NCI-H510A treated with DMSO at 0.1 percent for 48 hours (cell line): ENCODE measurements at places on chromosomes 4 and X.

GRCh38 chr4:122170775-122171174 lies 18.6 kb downstream of the BLTP1 start:
- DNase-seq = no peak

- DNase-seq = no peak
Measured at GRCh38 chr4:75686346-75686745, 13.1 kb upstream of the G3BP2 start.

DNA sequence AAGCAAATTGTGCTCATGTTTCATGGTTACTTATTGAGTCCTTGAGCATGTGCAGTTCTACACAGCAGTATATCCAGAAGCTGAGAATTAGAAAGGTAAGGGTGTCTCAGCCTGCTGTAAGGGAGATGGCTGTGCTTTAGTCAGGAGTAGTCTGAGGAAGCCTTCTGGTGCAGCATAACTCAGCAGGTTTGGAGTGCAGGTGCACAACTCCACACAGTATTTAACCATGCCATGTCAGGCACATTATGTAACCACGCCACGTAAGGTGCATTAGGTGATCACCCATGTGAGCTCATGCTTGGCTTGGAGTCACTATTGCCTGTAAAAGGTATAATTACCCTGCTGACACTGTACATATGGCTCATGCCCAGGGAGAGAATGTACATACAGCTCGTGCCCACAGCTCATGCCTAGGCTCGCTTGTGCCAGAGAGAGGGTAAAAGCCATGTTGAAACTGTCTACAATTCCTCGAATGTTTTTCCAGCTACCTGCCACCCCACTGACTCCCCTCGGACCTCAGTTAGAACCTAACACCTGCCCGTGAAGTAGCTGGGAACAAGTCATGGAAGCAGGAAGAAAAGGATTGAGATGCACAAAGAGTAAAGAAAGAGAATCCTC lies 37.8 kb downstream of the UCHL1 start:
- no peak for DNase-seq

DNA sequence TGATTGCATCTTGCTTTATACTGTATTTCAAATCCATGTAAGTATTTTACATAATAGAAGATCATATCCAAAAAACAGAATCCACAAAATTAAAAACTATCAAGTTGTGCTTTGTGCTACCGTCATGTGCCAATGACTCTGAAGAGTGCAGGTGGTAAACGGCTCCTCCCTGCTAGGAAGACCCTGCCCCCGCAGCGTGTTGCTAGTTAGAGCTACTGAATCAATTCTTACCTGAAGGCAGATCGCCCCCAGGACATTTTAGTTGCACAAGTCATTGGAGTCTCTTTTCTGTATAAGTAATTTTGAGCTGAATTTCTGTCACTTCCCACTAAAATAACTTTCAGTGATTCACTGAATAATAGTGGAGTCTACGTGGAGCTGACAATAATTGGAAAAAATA lies 599.5 kb upstream of the ZFP42 start:
- no peak for DNase-seq

- DNase-seq = no peak
Measured at GRCh38 chr4:144633215-144633614, 12.7 kb upstream of the HHIP start.

- DNase-seq = no peak
Measured at GRCh38 chr4:8396762-8397406, 43.6 kb downstream of the ACOX3 start.

- no peak for DNase-seq
Measured at GRCh38 chr4:20474119-20474518, 222.4 kb downstream of the SLIT2 start.

DNA sequence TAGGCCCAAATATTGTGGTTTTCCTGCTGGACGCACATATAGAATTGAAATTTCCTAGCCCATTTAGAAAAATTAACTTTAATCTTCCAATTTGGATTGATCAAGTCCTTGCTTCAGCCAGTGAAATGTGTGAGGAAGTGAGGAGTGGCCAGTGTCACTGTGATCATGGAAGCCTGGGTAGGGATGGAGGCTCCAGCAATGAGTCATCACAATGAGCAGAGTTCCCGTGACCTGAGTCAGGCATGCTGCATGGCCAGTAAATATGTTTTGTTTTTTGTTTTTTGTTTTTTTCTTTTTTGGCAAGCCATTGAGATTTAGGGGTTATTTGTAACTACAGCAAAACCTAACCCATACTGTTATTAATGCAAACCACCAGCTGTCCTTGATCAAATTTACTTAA lies 52.1 kb downstream of the IDS start:
- DNase-seq = no peak

GRCh38 chrX:10103023-10103422 lies 53.8 kb upstream of the CLCN4 start:
- no peak for DNase-seq

DNA sequence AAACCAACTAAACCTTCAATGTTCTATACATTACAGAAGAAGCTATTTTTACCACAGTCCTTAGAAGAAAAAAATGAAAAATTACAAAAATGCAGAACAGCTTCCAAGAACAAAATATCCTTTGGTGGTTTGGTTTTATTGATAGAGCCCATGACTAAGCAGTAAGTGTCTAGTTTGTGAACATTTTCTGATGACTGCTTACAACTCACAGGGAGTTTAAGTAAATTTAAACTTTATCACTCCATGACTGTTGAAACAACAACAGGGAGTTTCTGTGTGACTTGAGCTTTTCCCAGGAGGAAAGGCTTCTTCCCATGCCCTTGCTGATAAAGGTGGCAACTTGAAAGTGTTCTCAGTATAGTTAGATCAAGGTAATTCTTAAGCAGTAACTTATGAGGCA lies 2.9 kb downstream of the PF4 start:
- no peak for DNase-seq

- DNase-seq = no peak
Measured at GRCh38 chr4:37872310-37872988, 18.4 kb upstream of the TBC1D1 start.

DNA sequence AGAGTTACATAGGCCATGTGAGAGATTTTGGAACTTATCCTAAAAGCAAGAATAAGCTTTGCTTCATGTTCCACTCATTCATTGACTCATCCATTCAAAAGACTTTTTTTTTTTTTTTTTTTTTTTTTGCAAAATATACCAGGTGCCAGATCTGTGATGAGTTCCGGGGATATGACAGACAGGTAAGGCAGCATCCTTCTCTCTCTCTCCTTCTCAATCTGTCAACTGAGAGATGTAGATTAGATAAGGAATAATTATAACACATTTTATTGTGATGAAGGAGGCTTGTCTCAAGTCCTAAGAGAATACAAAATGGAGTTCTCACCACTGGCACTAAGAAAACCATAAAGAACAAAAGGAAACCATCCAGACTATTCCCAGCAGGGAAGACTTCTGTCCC lies 190.2 kb upstream of the CPEB2 start:
- DNase-seq = no peak

GRCh38 chrX:44873415-44874276 lies 658 bp downstream of the KDM6A start:
- peak; percentile 3 for DNase-seq

DNA sequence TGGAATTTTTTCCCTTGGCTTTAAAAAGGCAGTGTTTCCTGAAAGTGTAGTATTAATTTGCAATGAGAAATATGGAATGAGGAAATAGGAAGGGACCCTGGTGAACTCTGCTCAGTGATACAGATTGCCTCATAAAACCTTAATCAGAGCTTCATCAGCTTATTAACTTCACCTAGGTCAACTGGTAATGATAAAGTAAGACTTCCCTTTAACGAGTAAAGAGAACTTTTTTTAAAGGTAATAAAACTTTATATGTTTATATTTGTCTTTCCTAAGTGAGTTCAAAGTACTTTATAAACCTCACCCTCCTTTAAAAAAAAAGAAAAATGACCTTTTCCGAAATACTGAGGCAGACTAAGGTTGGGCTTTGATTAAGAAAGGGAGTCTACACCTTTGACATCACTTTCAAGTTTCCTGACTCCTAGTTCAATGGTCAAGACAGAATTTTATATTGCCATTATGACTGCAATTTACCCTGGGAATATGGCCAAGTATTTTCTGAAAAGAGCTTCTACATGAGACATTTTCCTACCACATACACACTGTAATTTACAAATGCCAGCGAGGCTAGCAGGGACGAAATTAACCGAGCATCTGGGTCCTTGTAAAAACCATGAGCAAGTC lies 706.3 kb upstream of the TENM3 start:
- no peak for DNase-seq

DNA sequence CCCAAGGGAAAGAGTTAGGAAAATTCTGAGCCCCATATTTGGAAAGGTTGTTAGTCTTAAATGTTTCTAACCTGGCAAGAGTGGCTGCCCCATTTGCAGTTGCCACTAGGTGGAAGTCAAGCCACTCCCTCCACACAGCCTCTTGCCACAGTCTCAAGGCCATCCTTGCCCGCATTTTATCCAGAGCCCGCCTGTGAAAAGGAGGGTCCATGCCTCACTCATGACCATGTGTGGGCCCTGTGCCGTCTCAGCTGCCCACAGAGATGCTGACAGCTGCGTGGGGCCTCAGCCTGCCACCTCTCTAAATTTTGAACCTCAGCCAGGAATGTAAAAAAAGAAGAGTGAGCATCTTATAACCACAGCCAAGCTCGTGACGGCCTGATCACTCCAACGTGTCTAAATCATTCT lies 201.5 kb upstream of the FAM241A start:
- peak; percentile 0 for DNase-seq

GRCh38 chr4:48777739-48778138 lies 2.3 kb downstream of the FRYL start:
- DNase-seq = no peak

DNA sequence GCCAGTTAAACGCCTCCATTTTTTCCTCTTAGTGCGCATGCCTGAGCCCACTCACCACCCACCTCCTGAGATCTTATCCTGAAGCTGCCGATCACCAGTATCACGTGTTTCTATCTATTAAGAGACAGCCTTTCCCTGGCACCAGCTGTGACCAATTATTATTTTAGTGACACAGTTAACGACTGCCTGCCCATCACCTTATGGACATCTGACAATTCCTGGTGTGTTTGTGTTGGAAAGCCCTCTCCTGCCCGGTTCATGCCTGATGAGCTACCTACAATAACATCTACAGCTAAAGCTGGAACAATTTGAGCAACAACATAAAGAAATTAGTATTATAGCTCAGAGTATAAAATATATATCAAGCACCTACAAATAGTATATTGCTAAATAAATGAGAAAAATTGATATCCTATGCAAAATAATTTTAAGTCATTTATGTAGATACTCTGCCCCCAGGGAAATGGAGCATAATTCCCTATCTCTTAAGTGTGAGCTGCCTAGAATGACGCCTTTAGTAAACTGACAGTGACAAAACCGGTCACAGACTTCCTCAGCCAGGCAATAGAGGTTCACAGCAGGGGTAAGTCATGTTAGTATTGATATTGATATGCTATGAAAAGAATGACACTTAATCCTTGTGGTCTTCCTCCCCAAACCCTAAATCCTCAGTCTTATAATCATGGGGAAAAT lies 862.2 kb downstream of the TRAM1L1 start:
- DNase-seq = no peak

- no peak for DNase-seq
Measured at GRCh38 chrX:18674417-18674787, 2.5 kb upstream of the RS1 start.

- no peak for DNase-seq
Measured at GRCh38 chrX:46693149-46693548, 65.8 kb downstream of the SLC9A7 start.

- no peak for DNase-seq
Measured at GRCh38 chr4:1169171-1169671, 3.2 kb downstream of the SPON2 start.
